ENCODE measurements at places on chromosomes 7 and 10.

GRCh38 chr10:98265403-98266378 is 2.3 kb downstream of the LOXL4 start:
- no peak for DNase-seq

DNA sequence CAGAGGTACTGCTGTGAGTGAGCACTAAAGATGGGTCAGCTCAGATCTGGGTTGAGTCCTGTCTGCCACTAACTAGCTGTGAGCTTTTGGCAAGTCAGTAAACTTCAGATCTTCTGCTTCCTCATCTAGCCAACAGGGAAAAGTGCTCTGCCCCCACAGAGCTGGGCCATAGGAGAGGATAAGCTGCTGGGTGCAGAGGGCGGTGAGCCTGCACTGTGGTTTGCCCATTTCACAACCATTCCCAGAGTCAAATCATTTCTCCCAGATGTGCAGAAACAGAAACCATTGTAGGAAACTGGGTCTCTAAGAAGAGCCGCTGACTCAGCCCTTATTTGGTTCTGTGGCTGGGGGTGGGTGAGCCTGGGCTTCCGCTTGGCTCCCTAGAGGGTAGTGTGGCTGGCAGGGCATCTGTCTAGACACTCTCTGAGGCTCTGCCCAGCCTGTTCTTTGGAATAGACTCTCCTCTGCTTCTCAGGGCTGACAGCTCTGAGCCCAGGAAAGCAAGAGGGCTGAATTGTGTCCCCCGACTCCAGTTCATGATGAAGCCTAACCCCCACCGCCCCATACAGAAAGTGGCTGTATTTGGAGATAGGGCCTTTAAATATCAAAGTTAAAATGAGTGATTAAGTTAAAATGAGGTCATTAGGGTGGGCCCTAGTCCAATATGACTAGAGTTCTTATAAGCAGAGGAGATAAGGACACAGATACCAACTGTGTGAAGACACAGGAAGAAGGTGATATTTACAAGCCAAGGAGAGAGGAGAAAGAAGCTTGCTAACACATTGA is 29.5 kb upstream of the ARHGAP22 start:
- DNase-seq, result no peak

- no peak for DNase-seq
Observed at GRCh38 chr10:29127037-29127700, 161.7 kb upstream of the LYZL1 start.

- no peak for DNase-seq
Observed at GRCh38 chr7:28360739-28361138, 51.6 kb upstream of the CREB5 start.

GRCh38 chr10:80700252-80700651 is 162.6 kb downstream of the SH2D4B start:
- no peak for DNase-seq

GRCh38 chr10:75079436-75080083 is 31.9 kb upstream of the SAMD8 start:
- DNase-seq, result no peak

- peak; percentile 97 for DNase-seq
Observed at GRCh38 chr7:101126651-101127459, at the start of gene SERPINE1. SERPINE1 (plus strand) TSS chr7:101127104; CDS start chr7:101128394, 1,290 bp downstream.

DNA sequence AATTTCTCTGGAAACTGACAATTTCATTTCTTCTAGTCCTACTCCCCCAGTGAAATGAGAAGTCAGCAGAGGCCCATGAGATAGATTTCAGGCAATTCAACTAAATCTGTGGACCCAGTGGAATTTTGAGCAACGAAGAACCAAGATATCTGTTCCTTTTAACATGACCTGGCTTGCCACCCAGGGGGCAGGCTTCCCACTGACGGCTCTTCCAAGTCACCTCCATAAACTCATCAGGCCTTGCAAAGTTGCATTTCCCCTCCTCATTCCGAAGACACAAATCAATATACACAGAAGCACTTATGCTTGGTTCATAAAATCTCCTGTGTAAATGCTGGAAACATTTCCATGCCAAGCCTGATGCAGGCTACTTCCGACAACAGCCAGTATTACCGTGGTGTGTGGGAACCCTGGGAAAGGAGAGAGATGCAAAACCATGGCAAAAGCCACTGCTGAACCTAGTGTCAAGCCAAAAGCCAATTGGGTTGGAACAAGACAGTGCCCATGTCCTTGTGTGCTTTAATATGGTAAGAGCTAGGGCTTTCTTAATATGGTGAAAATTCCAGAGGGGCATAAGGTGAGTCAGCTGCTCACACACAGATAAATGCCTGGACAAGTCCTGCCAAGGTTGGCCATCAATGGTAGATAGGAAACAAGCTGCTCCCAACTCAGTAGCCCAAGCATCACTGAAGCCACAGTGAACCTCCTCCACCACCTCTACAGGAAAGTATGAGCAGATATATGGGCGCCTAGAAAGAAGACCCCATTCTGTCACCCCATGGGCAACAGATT is 1.6 kb downstream of the FRMD4A start:
- DNase-seq, result no peak

DNA sequence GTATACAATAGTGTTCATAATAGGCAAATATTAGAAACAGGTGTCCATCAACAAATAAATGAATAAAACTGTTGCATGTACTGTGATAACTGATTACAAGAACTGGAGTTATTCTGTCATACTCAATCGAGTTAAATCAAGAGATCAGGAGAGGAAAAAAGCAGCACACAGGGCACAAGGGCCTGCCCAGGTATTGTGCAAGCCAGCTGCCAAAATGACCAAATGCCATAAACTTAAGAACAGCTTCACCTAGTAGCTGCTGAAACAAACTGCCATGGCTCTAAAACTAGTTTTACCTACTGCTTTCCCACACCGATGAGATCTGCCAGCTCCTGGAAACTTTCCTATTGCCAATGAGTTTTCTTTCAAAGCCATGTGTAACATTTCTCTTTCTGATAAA is 12.2 kb downstream of the GSAP start:
- DNase-seq, result no peak

GRCh38 chr7:116942504-116942903 is 10.8 kb upstream of the ST7 start:
- DNase-seq, result no peak

GRCh38 chr10:69893271-69893900 is 91.7 kb downstream of the COL13A1 start:
- DNase-seq, result no peak

- DNase-seq, result no peak
Observed at GRCh38 chr7:155821851-155822250, 9.6 kb upstream of the SHH start.

DNA sequence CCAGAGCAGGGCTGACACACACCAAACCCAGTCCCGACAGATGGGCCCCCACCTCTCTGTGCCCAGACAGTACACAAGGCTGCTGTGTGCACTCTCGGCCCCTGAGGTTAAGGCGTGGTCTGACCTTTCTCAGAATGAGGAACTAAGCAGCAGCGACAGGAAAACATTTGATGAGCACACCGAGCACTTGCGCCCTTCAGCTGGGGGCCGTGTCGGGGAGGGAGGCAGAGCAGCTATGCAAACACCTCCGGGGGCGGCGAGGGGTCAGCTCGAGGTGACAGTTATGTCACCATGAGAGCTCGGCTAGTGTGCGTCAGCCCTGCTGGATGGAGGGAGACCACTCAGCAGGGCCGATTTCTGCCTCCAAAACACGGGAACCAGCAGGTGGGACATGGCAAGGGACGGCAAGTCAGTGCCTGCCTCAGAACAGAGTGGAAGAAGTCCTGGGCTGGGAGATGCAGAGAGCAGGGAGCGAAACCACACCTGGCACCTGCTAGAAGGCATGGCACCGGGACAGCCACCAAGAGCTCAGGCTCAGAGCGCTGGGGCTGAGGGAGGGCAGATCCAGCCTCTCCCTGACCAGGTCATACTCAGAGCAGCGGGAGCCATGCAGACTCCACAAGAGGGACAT is 57.4 kb downstream of the CHST15 start:
- DNase-seq, result no peak

- no peak for DNase-seq
Observed at GRCh38 chr7:45670227-45670626, 96.1 kb downstream of the ADCY1 start.

DNA sequence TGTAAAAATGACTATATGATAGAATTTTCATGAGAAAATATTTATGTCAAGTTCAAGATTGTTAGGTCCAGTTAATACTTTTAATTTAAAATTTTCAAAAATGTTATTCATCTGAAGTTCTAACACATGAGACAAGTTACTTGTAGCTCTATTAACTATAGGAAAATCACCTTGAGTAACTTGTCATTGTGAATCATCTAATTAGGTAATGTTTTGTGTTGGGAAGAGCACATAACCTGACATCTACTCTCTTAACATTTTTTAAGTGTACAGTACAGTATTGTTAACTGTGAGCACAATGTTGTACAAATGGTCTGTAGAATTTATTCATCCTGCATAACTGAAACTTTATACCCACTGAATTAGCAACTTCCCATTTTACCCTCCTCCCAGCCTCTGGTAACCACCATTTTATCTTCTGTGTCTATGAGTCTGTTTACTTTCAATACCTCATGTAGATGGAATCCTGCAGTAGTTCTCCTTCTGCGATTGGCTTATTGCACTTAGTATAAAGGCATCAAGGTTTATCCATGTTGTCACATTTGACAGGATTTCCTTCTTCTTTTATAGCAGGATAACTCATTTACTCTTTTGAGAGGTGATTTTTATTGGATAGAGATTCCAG is 54.6 kb downstream of the ARL4A start:
- no peak for DNase-seq

DNA sequence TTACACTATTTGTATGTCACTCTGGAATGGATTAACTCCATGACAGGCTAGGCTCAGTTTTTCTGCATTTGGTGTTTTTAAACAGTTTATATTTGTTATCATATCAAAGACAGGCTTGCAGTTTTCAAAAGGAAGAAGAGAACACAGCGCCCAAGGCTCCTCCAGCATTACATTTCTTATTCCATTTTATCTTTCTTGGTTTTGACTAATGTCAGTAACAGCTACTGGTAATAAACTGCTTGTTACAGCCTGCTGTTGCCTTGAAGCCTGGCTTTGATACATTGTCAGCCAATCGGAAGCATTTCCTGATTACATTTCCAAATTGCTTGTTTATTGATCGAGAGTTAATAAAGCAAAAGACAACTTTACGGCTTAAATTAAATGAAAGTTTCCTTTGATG is 166.0 kb upstream of the MDFIC start:
- no peak for DNase-seq

DNA sequence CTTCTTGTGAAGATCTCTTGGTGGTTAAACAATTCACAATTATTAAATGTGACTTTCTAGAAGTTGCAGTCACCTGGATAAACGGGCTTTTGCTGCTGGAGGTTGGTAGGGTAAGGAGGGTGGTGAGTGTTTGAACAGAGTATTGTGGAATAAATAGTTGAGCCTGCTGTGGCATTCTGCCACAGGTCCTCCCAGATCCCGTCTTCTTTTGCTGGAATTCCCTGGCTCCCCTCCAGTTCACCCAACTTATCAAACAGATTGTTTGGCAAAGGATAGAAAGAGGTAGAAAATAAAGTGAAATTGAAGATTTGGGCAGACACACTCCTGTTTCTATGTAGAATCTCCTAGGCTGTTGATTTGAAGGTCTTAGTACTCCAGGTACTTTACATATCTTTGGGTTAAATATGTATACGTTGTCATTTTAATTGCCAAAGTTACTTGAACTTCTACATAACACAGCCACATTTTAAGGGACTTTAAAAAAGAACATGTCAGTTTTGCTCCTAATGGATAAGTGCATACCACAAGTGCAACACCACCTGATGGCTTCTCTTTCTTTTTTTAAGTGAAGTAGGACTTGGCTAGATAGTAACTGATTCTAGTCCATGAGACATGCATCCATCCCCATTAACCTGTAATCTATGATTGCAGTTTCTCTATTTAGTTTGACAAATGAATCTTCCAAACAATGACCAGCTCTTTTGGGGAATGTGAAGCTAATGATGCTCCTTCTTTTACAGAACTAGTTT is 83.0 kb downstream of the ARL4A start:
- no peak for DNase-seq

- DNase-seq, result no peak
Observed at GRCh38 chr7:88315522-88315921, 8.8 kb upstream of the STEAP4 start.

GRCh38 chr10:116312548-116312947 is 11.7 kb upstream of the CCDC172 start:
- DNase-seq, result no peak

DNA sequence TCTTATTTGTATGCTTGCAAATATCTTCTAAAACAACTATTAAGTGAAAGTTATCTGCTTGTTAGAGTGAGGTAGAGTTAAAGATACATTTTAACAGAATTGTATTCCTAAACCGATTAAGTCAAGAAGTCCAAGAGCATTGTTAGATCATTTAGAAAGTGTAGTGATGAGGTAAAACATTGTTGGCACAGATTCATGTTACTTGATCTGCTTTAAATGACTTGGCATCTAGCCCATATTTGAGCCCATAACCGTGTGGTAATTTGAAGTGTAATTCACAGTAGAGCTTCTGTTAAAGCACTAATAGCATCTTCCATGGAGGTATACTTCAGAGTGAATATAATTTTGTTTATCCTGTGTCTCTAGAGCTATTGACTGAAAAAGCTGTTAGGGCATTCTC is 62.1 kb downstream of the PTEN start:
- no peak for DNase-seq

GRCh38 chr7:39888171-39888853 is 61.7 kb upstream of the CDK13 start:
- no peak for DNase-seq

- no peak for DNase-seq
Observed at GRCh38 chr7:66957595-66958290, 36.7 kb downstream of the TMEM248 start.

Data from Panc1 (cell line).